ENCODE measurements at places on chromosomes 11 and 22.
A peak's percentile ranks its signal among the peaks of the same experiment; 100 is the strongest.

DNA sequence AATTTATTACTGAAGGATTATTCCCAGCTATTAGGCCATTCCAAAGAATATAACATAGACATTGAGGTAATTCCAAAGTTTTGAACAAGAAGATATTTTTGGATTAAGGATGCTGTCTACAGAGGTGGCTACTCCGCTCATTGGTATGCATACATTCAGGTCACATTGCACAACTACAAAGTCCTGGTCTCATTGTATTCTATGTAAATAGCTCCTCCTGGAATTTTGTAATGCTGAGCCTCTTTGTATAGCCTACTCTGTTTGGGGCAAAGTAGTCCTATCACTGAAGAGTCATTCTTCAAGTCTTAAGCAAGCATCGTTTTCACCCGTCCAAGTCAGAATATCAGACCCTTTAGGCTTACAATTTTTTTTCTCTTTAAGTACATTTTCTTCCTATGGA lies 142.4 kb downstream of the KIF18A start:
- DNase-seq: no peak

DNA sequence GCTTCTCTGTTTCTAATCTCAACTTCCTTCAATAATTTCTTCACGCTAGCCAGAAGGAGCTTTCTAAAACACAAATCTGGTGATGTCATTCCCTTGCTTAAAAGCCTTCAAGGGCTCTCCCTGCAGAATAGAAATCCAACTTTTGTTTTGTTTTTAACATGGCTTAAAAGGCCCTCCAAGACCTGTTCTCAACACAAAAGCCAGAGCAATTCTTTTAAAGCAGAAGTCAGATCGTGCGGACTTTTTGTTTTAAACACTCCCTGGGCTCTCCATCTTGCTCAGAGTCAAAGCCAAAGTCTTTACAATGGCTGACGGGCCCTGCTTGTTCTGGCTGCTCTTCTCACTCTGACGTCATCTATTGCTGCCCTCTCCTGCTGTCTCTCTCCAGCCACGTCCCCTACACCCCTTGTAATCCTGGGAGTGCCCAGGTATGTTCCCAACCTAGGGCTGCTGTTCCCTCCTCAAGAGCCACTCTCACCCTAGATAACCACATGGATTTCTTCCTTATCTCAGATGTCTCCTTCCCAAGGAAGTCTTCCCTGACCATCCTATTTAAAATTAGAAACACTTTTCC lies 22.5 kb downstream of the TECTA start:
- DNase-seq: no peak

DNA sequence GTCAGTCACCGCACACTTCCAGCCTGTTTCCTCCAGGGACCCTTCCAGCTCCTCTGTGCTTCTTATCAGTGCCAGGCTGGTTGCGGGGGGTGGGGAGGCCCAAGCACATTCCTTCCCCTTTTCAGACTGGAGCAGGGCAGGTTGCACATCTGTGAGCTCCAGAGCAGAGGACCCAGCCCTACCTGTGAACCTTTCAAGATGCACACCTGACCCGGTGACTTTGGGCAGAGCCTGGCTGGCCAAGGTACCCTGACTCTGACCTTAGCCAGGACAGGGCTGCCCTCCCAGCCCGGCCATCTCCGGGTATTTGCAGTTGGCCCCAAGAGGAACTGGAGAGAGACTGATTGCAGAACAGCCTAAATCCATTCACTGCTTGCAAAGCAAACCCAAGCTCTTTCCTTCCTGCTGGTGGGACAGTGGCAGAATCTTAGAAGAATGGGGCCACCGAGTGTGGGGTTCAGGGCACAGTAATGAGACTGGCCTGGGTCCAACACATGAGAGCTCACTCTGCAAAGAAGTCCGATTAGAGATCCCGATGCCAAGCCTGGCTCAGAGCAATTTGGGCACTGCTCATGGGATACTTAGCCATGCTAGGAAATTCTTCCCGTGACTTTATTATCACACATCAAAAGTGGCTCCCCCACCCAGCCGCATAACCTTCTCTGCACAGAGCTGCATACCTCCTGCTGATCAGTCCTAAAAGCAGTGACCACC lies 64.7 kb upstream of the CCND1 start:
- no peak for DNase-seq

DNA sequence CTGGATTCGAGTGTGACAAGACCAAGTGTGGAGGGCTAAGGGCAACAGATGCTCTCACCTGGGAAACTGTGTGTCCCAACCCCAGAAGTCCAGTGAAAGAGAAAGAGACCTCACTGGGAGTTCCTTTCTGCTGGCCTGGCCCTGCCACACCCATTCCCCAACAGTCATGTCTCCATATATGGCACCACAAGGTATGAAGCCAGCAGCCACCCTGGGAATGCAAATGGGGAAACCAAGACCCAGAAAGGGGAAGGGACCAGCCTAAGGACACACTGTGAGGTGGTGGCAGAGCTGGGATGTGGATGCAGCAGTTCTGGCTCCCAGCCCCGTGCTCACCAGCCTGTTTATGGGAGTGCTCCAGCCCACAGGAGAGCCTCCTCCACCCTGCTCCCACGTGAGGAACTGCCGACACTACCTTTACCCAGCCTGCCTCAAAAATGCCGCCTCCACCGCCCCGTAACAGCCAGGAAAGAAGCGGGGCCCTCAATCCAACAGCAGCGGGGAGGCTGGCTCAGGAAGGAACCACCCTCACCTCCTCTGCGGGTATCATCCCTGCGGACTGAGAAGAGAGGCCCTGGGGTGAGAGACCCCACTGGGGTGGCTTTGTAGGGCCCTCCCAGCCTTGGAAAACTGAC lies 12.6 kb downstream of the LMO1 start:
- DNase-seq: no peak

DNA sequence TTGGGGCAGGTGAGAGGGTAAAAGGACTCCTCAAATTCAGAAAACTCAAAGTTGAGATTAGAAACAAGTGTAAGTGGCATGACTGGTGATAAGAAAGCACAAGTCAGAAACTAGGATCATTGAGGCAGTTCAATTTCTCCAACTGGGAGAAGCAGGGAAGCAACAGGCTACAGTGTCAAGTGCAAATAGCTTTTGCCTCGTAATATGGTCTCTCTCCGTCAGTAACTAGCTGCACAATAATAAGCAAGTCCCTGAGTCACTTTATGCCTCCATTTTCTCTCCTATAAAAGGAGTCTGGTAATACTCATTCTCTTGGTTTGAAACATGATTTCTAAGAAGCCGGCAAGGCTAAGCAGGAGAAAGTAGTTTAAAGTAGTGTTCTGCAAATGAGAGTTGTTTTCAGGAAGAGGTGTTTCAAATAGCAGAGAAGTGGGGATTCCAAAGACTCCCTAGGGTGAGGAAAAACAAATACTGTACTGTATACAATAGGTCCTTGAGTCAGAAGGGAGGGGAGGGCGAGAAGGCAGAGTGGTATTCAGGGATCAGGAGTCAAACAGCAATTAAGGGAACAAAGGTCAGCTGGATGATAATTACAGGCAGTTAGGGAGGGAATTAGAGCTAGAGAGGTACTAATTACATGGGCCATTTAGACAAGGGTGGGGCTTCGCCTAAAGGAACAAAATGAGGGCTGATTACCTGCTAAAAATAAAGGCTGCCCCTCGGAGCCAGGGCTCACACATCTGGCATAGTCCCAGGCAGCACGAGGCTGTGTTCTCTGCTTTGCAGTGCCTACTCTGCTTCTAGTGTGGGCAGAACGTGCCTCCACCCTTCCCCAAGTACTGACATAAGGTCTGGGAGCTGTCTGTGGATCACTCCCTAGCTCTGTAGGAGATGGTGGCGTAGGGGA lies 96.0 kb upstream of the BDNF start:
- no peak for DNase-seq

GRCh38 chr11:103681855-103682254 lies 354.6 kb upstream of the DDI1 start:
- DNase-seq: no peak

GRCh38 chr22:41603873-41604332 lies 14.3 kb upstream of the PMM1 start:
- DNase-seq: no peak

GRCh38 chr22:49825436-49825835 lies 2.2 kb downstream of the BRD1 start:
- DNase-seq: no peak

DNA sequence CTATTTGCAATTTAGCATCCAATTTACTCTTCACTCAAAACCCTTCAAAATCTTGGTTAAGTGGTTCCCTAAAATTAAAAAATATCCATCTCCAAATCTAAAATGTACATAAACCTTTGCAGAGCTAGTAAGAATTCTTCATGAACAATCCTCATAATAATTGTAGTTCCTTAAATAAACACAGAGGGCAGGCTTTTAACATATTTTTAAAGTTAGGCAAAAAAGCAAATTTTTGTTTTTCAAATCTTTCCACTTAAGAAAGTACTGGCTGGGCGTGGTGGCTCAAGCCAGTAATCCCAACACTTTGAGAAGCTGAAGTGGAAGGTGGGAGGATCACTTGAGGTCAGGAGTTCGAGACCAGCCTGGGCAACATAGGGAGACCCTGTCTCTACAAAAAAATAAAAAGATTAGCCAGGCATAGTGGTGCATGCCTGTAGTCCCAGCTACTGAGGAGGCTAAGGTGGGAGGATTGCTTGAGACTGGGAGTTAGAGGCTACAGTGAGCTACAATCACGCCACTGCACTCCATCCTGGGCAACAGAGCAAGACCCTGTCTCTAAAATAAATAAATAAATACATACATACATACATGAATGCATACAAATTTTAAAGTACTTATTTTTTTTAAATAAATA lies 25.1 kb upstream of the PLAAT3 start:
- DNase-seq: no peak

DNA sequence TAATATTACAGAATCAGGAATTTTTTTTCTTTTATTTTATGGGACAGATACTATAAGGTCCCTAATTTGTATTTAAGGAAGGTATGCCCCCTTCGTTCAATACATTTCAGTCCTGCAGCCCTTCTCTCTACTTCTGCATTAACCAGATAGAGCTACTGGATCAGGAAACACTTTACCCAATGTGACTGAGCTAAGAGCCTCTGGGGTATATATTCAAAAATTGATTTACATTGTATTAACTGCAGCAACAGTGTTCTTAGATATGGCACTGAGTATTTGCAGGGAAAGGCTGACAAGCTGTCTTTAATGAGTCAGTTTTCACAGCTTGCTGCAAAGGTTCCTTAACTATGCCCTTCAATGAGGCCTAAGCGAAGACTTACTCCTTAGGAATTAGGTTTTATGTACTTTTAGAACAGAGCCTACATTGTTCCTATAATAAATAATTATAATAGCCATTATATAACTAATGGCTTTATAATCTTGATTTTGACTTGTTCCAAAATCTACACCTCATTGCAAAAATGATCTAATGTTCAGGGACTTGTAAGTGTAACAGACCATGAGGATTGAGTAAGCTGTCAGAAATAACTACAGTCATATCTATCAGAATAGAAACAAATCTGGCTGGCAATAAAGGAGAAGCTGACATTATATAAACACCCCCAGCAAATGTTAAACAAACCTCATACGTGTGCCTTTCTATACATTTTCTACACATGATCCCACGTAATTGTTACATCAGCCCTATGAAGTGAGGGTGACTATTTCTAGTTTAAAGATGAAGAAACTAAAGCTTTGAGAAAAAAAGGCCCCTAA lies 55.0 kb downstream of the DDI1 start:
- DNase-seq: no peak

- no peak for DNase-seq
Measured at GRCh38 chr22:39574779-39575551, 4.4 kb downstream of the CACNA1I start.

DNA sequence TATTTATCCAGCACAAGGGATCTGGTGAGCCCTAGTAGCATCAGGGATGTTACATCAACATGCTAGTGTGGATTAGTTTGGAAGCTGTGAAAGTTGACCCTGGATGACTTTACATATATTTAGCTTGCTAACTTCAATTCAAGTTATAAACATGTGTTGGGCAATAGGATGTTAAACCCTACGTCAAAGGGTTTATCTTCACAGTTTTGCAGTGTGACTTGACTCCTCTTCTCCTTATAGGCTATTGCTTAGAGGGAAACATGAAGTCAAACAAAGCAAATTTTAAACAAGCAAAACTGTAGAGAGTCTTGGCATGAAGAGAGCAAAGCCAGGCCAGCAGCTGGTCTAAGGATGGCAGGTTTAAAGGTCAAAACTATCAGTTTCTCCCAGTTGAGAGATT lies 11.3 kb upstream of the CTSC start:
- DNase-seq: no peak

GRCh38 chr11:60970369-60970774 lies 1.1 kb upstream of the CD6 start:
- peak; percentile 85 for DNase-seq

GRCh38 chr11:27693398-27693797 lies 6.9 kb downstream of the BDNF start:
- DNase-seq: no peak

DNA sequence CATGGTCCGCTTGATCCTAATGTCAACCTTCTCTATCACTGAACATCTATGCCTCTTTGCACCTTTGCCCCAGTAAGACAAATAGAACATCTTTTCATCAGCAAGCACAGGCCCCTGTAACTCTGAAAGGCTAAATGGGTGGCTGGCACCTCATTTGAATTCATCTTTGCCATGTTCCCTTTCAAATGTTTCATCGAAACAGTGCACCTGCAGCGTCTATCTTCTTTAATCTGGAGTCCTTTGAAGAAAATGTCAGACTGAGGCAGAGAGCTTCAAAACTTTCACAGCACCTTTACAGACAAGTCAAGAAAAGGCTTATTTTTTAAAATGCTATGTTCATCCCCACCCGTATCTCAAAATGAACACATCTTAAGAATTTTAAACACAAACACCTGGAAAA lies 3.4 kb downstream of the MPPED2 start:
- DNase-seq: no peak

DNA sequence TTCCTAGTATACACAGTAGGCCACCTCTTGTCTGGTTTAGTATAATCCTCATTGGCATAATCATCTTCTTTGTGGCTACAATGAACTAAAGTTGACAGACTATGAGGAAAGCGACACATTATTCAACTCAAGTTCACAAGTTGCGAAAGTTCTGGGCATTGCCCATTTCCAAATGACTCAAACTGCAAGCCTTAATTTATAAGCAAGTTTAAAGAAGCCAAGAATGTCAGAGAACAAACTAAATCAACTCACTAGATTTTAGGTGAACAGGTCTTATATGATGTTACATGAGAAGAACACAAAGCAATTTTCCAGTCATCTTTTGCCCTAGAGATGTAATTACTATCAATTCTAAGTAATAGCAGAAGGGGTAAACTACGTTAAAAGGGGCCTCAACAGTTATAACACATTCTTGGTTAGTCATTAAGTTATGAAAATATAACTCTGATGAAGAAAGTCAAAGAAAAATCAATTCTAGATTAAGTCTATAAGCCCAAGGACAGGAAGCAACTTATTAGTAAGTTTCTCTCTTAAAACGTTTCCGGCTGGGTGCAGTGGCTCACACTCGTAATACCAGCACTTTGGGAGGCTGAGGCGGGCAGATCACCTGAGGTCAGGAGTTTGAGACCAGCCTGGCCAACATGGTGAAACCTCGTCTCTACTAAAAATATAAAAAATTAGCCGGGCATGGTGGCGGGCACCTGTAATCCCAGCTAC lies 21.5 kb downstream of the PICALM start:
- DNase-seq: peak; percentile 33

Data from activated naive CD4-positive, alpha-beta T cell treated with anti-CD3 and anti-CD28 coated beads, Interleukin-2, amount 50 U/mL, for 16 hours (primary cell).